8988T (cell line): ENCODE measurements at places on chromosomes 7 and 10.

- no peak for DNase-seq
Observed at GRCh38 chr7:2082139-2082998, 150.4 kb downstream of the MAD1L1 start.

DNA sequence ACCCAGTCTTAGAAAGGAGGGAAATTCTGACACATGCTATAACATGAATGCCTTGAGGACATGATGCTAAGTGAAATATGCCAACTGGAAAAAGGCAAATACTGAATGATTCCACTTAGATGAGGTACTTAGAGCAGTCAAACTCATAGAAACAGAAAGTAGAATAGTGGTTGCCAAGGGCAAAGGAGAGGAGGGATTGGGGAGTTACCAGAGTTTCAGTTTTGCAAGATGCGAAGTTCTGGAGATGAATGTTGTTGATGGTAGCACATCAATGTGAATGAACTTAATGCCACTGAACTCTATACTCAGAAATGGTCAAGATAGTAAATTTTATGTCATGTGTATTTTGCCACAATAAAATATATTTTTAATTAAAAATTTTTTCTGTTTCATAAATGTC is 38.9 kb downstream of the DRGX start:
- no peak for DNase-seq

DNA sequence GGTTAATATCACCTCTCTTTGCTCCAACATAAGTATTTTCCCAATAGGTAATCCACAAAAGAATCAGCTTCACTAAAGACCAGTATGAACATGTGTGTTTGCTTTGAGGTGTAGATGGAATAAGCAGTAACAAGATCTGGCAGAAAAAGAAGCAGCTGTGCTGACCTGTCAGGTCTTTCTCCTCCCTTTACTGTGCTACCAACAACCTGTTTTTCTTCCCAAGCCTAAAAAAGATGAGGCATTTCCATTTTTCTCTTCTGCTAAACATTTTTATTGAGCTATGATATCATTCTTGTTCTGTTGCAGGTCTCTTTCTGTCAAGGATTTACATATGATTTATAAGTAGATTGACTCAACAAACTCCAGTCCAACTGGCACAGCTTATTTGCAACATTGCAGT is 315.2 kb upstream of the GLI3 start:
- DNase-seq: no peak

- DNase-seq: no peak
Observed at GRCh38 chr7:80646083-80646865, 7.8 kb downstream of the CD36 start.

GRCh38 chr10:6171881-6172695 is 30.6 kb upstream of the PFKFB3 start:
- DNase-seq: no peak

DNA sequence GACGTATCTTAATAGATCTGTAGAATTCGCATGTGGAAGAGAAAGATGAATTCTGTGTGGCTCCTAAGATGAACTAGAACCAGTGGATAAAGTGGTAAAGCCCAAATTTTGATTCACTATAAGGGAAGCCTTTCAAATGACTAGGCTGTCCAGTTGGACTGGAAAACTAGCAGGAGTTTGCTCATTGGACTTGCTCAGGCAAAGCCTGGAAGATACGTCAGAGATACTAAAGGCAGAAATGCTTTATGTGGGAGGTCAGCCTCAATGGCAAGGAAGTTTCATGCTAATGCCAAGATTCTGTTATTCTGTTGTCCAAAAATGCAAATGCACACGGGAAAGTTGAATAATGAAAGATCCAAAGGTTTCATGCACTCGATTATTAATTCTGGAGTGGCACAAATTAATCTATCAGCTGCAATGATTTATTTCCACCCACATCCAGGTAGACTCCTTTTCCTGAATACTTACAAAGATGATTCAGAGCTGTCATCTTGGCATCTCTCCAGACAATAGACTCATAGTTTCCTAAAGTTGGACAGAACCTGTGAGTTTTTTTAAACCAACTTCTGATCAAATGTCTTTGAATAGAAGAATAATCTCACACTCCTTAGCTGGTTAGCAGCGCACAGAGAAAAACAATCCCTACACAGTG is 20.5 kb upstream of the PPP1R3C start:
- DNase-seq: no peak

DNA sequence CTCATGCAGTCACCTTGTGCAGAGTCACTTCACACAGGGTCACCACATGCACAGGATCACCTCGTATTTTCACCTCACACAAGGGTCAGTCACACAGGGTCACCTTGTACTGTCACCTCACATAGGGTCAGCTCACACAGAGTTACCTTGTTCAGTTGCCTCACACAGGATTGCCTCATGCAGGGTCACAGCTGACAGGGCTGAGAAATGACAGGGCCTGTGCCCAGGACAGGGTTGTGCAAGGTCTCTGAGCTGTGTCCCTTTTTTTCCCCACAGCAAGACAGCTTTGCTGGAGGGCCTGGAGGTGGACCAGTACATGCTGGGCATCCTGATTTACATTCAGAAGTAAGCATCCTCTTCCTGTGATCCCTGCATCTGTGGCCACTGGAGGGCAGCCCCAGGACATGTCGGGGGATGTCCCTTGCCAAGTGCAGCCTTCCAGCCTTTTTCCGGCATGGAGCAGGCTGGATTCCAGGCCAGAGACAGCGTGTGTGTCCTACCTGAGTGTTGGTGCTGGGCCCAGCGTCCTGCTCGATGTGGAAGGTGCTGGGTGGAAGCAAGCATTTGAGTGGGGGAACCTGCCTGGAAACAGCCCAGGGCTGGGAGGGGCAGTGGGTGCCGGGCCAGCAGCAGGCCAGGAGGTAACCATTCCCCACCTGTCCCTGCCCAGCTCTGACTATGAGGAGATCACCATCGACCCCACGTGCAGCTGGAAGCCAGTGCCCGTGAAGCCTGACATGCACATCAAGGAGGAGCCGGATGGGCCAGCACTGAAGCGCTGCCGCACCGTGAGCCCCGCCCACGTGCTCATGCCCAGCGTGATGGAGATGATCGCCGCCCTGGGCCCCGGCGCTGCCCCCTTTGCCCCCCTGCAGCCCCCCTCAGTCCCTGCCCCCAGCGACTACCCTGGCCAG is 16.3 kb downstream of the ZMIZ2 start:
- DNase-seq: peak; percentile 68

- no peak for DNase-seq
Observed at GRCh38 chr10:109740436-109740835, 182.9 kb downstream of the XPNPEP1 start.

GRCh38 chr10:132536241-132536876 is 1.2 kb upstream of the INPP5A start:
- DNase-seq: no peak

GRCh38 chr7:131773413-131773812 is 217.0 kb upstream of the PODXL start:
- no peak for DNase-seq

DNA sequence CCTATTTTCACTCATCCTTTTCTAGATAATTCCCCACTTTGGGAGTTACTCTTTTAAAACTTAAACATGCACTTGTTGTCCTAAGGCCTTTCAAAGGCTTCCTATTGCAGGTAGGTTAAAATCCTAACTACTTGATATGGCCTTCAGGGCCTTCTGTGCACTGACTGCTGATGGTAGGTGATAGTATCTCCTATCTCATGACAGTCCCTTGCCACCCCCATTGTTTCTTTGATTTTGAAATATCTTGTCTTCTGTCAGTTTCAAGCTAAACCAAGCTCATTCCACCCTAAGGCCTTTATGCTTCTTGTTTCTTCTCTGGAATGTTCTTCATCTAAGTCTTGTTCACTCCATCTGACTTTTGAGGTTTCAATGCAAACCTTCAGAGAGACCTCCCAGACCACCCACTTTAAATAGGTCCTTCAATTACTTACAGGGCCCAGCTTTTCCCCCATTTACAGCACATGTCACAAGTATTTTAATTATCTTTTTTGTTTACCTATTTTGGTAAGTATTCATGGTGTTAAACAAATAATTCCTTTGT is 2.4 kb upstream of the MTPN start:
- DNase-seq: no peak

DNA sequence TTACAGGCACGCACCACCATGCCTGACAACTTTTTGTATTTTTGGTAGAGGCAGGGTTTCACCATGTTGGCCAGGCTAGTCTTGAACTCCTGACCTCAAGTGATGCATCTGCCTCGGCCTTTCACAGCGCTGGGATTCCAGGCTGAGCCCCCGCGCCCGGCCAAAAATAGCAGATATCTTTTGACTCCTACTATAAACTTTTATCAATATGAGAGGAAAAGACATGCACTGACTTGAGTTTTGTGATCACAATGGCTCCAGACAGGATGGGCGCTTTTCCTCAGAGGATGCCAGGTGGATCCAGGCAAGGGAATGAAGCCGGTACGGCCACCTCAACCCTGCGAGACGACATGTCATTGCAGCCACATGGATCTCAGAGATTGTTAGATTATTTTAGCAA is 123.9 kb downstream of the DNAJB6 start:
- no peak for DNase-seq
